ENCODE measurements at places on chromosomes 3 and 15.

DNA sequence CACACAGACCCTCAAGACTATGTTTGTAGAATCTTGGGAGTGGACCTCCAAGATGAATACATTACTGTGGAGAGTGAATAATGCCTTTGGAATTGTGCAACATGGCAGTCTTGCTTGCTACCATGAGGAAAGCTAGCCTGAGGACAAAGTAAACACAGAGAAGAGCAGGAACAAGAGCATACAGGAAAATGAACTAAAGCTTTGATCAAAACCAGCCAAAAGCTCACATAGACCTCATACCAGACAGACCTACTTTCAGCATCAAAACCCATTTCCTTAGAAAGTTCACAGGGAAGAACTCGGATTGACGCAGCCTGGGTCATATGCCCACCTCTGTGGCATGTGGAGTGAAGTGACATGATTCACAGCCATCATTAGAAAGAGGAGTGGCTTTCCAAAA, 3.3 kb upstream of the RAB8B start:
- no peak for DNase-seq

DNA sequence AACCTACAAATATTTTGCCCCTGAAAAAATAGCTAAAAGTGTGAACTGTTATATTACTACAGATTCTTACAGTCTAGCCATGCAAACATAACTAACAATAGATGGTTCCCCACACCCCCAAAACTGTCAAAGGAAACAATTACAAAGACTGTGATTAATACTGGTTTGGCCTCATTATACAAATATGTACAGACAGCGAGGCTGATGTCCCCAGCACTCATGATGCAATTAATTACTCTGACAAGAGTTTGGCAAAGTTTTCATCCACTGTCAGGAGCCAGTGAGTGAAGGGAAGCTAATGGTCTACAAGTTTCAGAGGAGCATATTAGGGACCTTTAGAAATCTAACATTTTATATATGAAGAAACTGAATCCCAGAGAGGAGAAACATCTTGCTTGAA, 61.0 kb downstream of the HMG20A start:
- DNase-seq: no peak

DNA sequence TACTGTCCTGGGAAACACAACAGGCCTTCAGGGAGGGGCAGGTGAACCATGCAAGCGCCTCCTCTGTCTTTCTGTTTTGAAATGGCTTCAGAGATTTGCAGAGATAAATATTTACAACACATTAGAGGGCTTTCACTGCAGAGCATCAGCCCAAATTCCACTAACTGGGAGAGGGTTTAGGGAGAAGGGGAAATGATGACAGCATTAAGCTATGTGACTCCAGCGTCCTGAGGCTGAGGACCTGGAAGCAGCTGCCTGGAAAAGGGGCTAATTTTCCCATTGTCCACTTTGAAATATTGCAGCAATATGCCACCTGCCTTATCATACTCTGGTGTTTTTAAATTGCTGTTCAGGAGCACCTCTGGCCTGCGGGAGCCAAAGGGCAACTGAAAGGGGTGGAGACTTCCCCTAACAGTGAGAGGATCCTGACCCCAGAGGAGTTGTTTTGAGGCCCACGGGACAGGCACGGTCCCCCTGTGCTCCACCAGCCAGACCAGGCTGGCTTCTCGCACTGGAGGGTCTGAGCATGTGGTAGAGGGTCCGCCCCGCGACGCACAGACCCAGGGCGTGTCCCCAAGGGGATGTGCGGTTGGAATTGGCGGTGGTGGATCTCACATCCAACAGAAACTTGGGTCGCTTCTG, 110.6 kb downstream of the XXYLT1 start:
- no peak for DNase-seq

DNA sequence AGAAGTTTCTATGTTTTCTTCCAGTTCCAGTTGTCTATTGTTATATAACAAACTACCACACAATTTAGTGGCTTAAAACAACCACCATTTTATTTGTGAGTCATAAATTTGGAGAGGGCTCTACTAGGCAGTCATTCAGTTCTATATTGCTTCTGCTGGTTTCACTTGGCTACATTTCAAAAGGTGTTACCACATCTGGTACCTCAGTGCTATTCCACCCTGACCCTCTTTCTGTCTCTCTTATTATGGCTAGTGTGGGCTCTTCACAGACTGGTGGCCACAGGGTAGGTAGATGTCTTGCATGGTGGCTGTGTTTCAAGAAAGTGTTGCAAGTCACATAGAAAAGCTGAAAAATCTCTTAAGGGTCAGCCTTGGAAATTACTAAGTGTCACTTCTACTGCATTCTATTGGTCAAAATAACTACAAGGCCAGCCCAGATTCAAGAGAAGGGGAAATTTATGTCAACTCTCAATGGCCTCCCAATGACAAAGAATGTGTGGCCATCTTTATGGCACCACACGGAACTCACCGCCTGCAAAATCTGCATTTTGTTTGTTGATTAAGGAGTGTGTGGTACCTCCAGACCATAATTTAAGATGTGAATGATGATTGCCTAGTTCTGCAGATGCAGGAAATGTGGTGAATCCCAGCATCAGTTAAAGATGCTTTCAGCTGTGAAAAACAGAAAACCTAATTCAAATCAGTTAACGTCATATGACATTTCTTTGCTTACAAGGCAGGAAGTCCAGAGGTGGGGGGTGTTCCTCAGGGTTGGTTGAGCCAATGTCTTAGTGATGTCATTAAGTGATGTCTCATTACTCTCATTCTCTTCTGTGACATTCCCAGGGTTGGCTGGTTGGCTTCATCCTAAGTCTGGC, 105.8 kb upstream of the RASGRP1 start:
- peak; percentile 43 for DNase-seq

DNA sequence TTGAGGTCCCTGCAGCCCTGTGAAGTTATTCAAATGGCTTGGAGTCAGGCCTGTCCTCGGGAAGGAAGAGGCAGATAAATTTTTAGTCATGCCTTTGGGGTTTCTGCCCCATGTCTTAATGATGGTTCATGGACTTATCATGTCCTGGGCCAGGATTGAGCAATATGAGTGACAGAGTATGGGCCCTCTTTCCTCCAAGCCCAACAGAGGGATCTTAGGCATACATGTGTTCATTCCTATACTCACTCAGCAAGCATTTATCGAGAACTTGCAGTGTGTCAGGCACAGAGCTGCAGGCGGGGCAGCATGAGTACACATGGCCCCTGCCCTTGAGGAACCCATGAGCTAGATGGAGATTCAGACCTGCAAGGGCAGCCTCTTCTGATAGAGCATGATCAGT, 6.2 kb downstream of the ESYT3 start:
- DNase-seq: no peak

- no peak for DNase-seq
Observed at GRCh38 chr3:32106929-32107362, 526 bp downstream of the GPD1L start.

- no peak for DNase-seq
Observed at GRCh38 chr15:78933823-78934654, 10.8 kb downstream of the CTSH start.

GRCh38 chr3:76438971-76439370, 600.9 kb upstream of the ROBO2 start:
- DNase-seq: no peak

GRCh38 chr3:94246171-94246570, 183.3 kb downstream of the NSUN3 start:
- no peak for DNase-seq

GRCh38 chr15:77657634-77658238, 25.0 kb upstream of the LINGO1 start:
- no peak for DNase-seq

GRCh38 chr15:97955035-97955434, 5.5 kb upstream of the ARRDC4 start:
- DNase-seq: no peak

DNA sequence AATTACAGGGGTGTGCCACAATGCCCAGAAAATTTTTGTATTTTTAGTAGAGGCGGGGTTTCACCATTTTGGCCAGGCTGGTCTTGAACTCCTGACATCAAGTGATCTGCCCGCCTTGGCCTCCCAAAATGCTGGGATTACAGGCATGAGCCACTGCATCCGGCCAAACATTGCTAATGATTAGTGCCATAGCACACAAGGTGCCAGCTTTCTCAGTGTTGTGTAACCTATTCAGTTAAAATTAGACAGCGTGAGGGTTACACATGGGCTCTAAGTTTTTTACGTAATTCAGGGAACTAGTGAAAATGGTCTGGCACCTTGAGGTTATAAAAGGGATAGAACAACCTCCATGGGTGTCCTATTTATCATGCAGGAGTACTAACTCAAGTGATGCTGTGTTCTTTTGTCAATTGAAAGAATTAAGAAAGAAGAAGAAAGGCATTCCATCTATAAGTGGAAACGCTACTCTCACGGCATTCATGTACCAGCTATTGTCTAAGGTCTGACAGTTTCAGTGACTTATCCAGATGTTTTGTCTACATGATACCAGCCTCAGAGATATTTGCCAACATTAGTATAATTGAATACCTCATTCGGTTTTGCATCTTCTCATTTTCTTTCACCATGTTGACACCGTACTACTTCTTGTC, 84.7 kb downstream of the EOMES start:
- no peak for DNase-seq

DNA sequence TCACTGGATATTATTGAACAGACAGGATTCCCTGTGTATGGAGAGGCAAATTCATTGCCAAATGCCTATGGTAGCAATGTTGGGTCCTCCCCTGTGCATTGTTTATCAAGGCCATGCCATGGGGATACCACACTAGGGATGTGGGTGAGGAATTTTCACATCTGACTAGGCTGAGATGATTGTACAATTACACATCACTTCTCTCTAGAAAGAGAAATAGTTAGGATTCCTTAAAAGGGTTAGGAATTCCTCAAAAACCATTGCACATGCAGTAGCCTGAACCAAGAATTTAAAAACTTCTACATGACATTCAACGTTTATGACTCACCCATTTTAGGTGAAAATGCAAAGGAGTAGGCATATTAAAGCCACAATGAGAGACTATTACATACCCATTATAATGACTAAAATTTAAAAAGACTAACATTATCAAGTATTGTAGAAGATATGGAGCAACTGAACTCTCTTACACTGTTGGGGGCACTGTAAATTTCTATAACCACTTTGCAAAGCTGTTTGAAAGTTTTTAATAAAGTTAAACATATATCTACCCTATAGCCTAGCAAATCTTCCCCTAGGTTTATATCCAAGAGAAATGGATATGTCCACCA, 175.9 kb downstream of the THRB start:
- no peak for DNase-seq

DNA sequence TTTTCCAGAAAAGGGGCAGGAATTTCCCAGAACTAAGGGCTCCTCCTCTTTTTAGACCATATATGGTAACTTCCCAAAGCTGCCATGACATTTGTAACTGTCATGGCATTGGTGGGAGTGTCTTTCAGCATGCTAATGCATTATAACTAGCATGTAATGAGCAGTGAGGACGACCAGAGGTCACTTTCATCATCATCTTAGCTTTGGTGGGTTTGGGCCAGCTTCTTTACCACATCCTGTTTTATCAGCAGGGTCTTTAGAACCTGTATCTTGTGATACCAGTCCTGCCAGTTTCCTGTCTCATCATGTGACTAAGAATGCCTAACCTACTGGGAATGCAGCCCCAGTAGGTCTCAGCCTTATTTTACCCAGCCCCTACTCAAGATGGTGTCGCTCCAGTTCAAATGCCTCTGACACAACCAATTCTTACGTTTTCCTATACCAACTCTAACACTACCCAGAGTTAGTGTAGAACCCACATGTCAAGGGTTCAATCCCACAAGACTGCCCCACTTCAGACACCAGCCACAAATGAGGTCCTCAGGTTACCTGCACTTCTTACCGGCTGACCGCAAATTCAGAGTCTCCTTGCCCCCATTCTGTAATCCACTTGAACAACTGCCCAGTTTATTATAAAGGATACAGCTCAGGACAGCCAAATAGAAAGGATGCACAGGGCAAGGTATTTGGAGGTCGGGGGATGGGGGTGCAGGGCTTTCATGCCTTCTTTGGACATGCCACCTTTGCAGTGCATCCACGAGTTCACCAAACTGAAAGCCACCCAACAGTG, 17.7 kb downstream of the FOXB1 start:
- DNase-seq: no peak

- DNase-seq: no peak
Observed at GRCh38 chr15:73951601-73952000, 25.3 kb downstream of the LOXL1 start.

DNA sequence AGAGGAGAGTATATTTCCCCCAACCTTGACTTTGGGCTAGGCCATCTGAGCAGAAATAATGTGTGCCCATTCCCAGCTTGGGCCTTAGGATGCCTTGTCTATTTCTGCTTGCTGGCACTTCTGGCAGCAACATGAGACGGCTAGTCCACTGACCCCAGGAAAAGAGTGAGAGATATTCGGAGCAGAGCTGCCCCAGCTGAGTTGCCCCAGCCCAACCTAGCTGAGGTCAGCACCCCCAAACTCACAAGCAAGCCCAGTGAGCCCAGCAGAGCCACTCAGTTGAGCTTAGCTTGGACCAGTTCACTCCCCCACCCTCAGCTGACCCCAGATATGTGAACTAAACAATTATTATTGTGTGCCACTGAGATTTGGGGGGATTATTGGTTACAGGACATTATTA, 20.2 kb downstream of the ITGA11 start:
- DNase-seq: no peak

DNA sequence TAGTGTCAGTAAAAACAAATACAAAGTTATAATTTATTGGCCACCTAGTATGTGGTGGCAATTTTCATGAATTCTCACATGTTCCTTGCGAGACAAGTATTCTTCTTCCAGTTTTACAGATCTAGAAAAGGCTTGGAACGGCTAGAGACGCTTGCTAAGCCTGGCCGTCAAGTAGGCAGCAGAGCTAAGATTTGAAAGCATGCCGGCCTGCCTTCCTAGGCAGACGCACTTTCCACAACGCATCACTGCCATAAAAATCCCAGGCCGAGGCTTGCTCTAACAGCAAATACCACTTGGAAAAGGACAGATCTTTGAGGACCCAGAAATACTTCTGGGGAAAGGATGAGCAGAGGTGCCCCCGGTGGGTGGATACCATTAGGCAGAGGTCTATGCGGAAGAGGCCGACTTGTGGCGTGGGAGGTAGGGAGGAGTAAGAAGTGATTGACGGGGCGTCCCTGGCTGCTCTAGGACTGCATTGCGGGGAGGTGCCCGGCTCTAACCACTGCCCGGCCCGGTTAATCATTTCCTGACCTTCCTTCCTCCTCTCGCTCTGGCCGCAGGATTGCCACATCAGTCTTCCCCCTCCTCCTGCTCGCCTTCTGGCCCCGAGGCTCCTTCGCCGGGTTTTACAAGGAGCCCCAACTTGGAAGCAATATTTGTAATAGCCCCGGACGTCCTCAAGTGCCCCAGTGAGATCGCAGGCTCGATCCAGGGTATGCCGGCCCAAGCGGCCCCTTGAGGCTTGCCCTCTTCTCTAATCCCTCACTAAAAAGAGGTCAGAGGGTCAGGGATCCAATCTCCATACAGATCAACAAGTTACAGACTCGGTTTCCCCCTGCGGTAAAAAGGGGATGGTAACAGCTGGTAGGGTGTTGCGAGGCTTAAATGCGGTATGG, 1.3 kb upstream of the USP3 start:
- peak; percentile 38 for DNase-seq

- no peak for DNase-seq
Observed at GRCh38 chr15:89018207-89018606, 70.0 kb upstream of the ABHD2 start.

DNA sequence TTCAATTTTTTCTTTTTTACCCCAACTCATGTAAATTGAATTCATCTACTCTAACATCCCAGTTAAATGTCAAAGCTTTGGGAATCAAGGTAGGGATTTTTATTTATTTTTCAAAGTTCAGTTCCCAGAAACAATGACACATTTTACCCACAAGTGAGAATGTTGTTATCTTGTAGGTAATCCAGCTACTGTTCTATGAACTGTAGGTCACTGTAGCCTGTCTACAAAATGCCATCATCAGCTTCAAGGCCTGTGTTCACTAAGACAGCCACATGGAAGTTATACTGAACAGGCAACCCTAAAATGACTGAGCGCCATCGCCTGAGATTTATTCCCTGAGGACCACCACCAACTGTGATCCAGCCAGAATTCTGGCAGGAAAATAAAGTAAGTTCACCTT, 219.7 kb downstream of the FHIT start:
- DNase-seq: no peak
